Activated T-cell treated with anti-CD3 and anti-CD28 coated beads, Interleukin-2, amount 50 U/mL, for 72 hours (primary cell): ENCODE measurements at places on chromosomes 3 and 15.

GRCh38 chr15:63449731-63450130 is 54.7 kb upstream of the USP3 start:
- DNase-seq: no peak

DNA sequence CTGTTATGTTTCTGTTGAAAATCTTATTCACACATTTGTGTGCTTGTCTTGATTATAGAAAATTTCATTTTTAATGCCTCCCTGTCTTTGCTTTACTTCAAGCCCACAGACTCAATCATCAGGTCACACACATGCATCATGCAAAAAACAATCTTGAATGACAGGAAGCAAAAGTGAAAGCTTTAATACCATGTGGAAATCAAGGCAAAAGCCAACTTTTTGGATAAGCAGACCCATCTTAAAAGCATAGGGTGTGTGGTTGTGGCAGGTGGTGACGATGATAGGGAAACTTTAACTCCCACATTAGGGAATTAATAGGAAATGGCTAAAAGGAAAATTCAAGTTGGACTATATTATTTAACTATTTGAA is 155.9 kb upstream of the EOMES start:
- DNase-seq: no peak

GRCh38 chr3:185290266-185290665 is 36.4 kb upstream of the EHHADH start:
- DNase-seq: peak; percentile 41

GRCh38 chr15:69666921-69667811 is 214.5 kb downstream of the RPLP1 start:
- no peak for DNase-seq

GRCh38 chr15:65791335-65792137 is 557 bp downstream of the DENND4A start:
- peak; percentile 41 for DNase-seq

DNA sequence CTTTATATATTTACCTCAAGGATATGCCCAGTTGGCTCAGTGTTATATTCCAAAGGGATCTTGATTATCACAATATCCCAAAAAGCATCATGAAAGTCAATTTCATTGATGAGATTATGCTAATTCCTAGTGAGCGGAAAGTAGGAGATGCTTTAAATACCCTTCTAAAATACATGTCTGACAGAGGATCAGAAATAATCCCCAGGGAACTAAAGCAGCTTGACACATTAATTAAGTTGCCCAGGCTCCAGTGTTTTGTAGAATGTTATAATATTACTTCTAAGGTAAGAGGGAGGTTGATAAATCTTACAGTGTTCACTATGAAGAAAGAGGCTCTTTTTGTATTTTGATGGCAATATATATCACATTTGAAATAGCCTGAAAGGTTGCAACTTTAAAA is 767.5 kb upstream of the ROBO1 start:
- no peak for DNase-seq

- no peak for DNase-seq
Measured at GRCh38 chr3:130686833-130687232, 59.8 kb downstream of the PIK3R4 start.

- no peak for DNase-seq
Measured at GRCh38 chr3:58519668-58520402, 17.2 kb downstream of the ACOX2 start.

DNA sequence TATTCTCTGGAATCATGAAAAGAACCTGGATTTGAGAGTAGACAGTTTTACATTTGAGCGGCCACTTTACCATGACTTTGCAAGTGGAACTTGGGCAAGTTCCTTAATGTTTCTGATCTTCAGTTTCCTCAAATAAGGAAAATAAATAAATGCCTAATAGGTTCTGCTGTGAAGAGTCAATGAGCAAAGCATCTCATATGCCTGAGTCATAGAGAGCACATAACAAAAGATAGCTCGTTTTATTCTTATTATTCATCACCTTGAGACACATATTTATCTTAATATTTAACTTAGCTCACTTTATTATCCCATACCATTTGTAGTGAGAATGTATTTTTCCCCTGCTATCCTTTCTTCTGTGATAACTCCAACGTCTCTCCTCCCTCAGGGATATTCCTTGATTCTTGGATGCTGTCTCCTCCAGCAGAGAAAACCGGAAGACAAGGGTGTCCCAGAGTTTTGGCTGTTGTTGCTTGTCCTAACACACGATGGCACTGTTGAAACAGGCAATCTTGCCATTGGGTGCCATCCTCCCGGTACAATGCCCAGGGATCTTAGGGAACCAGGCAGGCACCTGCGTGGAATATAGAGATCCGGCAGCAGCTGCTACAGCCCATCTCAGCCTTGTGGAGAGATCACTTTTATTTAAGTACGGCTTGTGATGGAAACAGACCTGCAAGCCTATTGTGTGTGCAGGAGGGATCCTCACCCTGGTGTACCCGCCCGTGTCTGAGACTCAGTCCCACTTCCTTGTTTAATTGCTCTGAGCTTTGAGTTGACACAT is 33.3 kb upstream of the VPS33B start:
- peak; percentile 35 for DNase-seq

GRCh38 chr15:62711691-62712454 is 330.7 kb upstream of the TPM1 start:
- peak; percentile 43 for DNase-seq

DNA sequence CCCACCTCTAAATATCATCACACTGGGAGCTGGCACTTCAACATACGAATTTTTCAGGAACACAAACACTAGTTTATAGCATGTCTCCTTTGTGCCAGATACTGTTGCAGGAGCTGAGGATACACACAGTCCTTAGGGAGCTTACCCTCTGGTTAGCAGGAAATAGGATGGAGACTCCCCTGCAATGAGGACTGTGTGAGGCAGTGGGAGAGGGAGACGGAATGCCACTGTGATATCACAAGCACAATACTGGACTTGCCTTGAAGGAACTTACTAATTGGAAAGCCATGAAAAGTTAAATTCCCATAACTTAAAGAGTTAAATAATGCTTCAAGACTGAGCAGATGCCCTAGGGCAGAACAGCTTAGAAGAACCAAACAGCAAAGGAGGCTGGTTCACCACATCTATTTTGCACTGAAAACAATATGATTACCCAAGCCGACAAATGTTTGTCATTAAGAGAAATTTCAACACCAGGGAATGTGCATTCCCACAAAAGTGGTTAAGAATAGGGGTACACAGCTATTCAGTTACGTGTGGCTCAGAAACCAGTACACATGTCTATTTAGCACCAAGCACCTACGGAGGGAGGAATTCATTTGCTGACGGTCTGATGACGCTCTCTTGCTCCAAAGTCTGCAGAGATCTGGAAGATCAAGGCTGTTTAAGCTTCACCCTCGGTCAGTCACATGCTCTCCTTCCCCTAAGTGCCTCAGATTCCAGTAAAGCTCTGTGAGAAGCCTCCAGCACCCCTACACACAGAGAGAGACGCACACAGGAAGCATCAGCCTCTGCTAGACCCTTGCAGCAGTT is 5.2 kb downstream of the TBC1D2B start:
- DNase-seq: no peak

DNA sequence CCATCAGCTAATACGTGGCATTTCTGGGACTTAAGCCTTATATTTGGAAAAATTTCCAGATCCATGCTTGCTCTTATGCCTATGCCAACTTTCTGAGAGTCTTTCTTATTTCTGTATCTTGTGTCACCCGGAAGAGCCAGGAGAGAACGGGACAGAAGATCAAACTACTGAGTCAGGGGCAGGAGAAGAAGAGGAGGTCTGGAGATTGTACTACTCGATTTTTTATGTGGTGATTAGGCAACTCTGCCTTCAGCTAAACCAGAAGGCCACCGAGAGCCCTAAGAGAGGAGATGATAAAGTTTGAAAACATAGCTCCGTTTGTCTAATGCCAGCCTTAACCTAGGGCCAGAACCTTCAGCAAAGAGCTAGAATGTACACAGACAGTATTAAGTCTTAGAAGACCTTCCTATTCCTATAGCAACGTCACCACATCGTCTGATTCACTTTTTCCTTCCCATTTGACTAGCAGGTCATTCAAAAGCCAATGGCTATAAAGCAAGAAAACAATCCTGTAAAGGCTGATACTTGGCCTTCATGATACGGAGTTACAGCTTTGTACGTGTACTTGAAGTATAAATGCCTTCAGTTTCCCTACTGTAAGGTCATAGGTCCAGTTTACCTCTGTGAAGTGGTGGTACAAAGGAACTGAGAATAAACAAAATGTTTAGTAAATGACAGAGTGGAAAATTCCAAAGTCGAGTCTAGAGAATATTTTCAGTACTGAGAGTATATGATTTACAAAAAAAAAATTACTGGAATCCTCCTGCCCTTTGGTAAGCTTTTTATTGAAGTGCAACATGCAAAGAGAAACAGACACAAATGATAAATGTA is 96.1 kb upstream of the ICE2 start:
- peak; percentile 57 for DNase-seq

DNA sequence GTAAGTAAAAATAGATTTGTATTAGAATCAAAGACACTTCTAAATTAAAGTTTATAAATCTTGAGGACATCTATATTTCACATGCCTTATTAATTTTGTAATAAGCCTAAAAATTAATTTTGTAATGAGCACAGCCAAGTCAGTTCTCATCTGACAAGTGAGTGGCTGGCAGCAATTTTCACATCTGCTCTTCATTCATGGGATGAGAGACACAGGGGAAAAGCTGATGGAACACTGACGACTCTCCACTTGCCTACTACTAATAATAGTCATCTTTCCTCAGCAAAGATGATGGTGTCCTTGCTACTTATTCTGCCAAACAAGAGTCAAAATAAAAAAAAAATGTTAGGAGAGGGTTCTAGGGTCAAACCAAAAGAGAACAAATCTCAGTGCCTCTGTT is 14.4 kb upstream of the CMSS1 start:
- no peak for DNase-seq

- DNase-seq: no peak
Measured at GRCh38 chr3:23888617-23889228, 28.1 kb downstream of the NKIRAS1 start.

GRCh38 chr15:88896333-88897033 is 1.1 kb upstream of the HAPLN3 start:
- DNase-seq: no peak

DNA sequence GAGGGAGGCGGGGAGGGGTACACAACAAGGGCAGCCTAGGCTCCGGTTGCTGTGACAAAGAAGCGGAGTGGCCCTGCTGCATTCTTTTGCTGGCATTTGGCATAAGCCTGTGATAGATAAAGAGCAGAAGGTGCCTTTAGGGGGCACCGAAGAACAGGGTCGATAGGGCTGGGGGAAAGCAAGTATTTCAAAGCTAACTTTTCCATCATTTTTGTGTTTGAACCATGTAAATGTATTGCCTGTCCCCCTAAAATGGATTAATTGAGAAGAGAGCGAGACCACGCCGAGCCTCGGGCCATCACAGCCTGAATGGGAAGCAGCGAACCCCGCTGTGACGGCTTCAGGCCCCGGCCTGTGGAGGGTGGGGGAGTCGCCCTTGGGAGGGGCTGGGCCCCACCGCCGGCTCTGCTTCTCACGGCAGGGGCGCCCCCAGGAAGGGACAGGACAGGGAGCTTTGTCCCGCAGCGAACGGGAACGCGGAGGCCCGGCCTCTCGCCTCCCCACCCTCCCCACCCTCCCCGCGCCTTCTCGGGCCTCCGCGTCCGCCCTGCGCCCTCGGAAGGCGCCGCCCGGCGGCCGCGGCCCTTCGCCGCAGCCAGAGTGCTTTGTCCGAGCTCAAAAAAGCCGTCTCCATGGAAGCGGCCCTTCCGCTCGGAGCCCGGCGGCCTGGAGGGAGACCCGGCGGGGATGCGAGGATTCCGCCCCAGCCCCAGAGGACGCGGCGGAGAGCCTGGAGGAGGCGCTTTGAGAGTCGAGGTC is 32.4 kb upstream of the ALDH1L1 start:
- no peak for DNase-seq

- no peak for DNase-seq
Measured at GRCh38 chr3:186757214-186757613, 26.2 kb upstream of the EIF4A2 start.

DNA sequence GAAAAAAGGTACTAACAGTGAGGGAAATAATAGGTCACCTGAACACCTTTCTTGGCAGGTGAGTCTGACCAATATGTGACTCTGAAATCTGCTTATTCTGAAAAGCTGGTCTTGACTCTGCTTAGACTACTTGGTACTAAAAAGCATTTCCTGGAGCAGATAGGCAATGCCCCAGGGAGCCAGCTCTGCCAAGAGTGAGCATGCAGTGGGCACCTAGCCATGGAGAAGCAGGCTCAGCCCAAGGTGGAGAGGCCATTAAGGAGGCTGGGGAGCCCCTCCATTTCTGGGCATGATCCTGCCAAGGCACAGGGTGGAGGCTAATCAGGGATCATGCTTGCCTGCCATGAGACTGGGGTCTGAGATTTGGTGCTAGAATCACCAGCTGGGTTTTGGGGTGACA is 1.6 kb upstream of the LTF start:
- no peak for DNase-seq

DNA sequence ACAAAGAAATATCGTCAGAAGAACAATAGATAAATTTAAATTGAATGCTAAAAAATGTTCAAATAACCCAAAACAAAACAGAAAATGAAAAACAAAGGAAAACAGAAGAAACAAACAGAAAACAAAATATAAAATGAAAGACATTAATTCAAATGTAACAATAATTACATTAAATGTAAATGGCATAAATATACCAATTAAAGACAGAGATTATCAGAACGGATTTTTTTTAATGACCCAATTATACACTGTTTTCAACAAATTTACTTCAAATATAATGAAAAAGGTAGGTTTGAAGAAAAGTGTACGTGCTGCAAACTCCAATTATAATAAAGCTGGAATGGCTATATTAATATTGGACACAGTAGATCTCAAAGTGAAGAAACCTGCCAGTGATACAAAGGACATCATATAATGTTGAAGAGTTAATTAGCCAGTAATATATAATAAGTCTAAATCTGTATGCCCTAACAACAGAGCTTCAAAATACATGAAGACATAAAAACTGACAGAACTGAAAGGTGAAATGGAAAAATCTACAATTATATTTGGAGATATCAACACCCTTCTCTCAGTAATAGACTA is 193.8 kb downstream of the ZBTB20 start:
- no peak for DNase-seq

DNA sequence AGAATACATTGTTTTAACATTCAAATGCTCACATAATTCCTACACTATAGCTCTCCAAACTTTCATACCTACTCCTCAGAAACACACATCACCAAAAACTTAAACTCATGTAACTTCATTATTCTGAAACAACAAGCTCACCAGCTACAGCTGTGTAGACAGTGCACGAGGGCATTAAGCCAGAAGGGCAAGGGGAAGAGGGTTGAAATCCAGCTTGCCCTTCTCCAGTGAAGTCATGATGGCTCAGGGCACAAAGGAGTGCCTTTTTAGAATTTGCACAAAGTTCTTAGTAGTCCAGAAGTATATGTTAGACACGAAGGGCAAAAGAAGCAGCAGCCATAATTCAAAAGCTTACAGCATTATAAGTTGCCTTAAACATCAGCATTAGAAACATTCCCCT is 8.6 kb downstream of the SLC12A6 start:
- DNase-seq: no peak

- no peak for DNase-seq
Measured at GRCh38 chr3:77563012-77563411, 523.1 kb downstream of the ROBO2 start.
